Effector CD8-positive, alpha-beta T cell (primary cell): ENCODE measurements at places on chromosomes 3 and 15.

- no peak for DNase-seq
These were observed 29.5 kb upstream of the IL20RB start for GRCh38 chr3:136928240-136928639.

DNA sequence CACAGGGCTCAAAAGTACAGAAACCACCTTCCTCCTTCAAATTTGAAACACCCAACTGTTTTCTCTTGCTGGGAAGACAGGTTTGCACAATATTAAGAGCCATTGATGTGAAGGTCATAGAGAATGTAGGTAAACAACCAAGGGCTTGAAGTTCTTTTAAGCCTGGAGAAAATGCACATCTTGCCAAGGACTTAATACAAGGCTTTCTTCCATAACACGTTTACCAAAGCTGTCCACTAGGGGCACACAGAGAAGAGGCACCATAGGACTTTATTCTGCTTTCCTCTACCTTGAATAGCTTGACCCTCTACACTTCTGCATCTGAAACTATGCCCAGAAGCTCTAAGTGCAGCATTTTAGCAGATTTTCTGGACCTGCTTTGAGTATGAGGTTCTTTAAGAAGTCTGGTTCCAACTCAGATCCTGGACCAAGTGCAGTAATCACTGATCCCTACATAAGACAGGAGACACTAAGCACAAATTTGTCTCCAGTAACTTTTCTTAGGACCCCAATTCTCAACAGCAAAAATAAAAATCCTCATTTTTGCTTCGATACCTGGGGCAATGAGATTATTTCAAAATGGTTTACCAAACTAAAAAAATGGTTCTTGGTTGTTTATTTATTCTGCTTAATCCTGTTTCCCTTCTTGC is 138.0 kb downstream of the FBN1 start:
- DNase-seq: no peak

- no peak for DNase-seq
These were observed 111.5 kb downstream of the PDZRN3 start for GRCh38 chr3:73513260-73513659.

DNA sequence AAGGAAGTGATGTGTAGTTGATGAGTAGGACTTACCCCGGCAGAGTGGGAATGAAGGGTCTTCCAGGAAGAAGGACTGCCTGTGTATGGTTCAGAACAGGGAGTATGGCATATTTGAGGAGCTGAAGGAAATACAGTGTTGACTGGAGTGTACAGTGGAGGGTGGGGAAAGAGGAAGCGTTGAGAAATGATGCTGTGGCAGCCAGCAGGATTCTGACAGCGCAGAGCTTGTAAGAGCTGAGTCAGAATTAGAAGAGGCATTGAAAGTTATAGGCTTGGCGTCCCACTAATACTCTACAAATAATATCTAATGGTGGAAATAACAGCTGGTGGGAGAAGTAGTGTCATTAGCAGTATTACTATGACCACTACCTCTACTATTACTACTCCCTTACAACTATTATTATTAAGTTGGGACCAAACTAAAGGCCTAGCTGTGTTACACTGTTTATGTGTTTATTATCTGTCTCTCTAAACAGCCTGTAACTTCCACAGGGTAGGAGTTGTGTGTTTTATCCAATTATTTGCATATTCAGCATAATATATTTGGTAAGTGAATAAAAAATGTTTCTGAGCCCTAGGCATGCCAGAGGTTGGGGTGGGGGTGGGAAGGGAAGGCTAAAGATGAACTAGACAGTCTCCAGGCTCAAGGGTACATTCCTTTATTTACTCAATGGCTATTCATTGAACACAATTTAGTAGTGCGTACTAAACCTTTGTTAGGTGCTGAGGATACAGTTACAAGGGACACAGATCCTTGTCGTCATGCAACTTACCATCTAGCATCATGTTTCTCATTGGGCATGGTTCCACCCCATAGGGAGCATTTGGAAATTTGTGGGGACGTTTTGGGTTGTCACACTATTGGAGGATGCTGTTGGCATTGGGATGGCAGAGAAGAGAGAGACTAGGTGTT is 428.8 kb upstream of the ONECUT1 start:
- DNase-seq: no peak

DNA sequence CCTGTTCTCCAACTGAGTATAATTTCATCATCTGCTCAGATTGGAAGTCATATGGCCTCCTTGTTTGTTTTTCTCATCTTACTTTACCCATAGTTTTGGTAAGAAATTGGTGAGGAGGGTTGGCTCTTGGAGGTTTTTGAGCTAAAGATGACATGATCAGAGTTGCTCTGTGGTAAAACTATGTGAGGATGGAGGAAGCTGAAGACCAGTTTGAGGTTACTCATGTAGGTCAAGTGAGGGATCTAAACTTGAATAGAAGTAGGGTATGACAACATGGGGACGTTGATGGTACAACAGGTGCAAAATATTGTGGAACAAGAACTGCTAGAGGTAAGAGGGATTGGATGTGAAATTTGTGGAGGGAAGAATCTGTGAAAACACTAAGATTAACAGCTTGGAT is 87.7 kb upstream of the NEO1 start:
- no peak for DNase-seq

DNA sequence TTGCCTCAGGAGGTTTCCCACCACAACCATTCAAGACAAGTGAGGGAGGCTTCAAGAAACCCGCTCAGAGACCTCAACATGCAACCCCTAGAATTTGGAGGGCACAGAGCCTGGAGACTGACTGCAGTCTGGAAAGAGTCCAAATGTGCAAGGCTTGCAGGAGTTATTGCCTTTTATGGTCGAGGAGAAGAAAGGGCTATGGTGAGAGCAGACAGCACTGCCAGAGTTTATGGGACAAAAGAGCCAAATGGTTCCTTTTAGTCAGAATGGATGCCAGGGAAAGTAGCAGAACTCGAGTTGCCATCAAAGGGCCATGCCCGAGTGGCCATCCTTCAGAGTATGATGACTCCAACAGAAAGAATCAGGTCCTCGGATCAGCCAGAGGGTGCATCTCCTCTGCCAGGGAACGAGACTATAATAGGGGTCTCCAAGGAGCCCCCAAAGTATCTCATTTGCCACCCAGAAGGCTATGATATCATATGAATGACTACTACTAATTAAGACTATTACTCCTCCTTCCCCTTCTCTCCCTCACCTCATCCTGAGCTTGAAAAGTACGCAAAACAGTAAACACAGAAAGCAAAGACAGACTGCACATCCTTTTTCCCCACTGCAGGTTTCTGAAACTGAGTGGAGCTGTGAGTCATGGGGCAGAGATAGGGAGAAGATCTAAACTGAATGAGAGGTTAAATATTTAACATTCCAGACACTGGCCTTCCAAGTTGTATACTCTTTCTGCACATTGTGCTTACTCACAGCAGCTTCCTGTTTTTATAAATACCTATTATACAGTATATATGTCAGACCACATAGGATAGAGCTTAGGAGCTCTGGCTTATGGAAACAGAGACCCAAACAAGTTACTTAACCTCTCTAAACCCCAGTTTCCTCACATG is 33.9 kb upstream of the TMCO5A start:
- DNase-seq: no peak
